A549 treated with dexamethasone at 1 μM for 4 hours (cell line): ENCODE measurements at places on chromosomes 6 and 20. TPM values are rescaled to one million over a fixed set of nuclear protein-coding genes. Genes with fewer than 3 reads are reported as not detected.

Gene GABRR1
- not detected in 5 replicates for total RNA-seq

Gene C6orf163
- total RNA-seq = 0.09 to 0.32 TPM (median 0.22 TPM) in 5 replicates

Gene HEY2
- 0.04 to 0.05 TPM in 2 of 5 replicates, not detected in the others for total RNA-seq

Gene ABT1
- total RNA-seq = 12.7 to 14.1 TPM (median 12.8 TPM) in 5 replicates

Gene CYP24A1
- total RNA-seq = 41.9 to 75.1 TPM (median 65.6 TPM) in 5 replicates

Gene GGTLC1
- not detected in 5 replicates for total RNA-seq

Gene CLVS2
- 0.07 to 0.27 TPM (median 0.20 TPM) in 5 replicates for total RNA-seq

Gene SLC17A3
- total RNA-seq = 0.86 to 1.3 TPM (median 1.1 TPM) in 5 replicates

Gene HLA-DMB
- total RNA-seq = 1.4 to 1.9 TPM (median 1.7 TPM) in 5 replicates

Gene XKR7
- total RNA-seq = 0.01 TPM in 2 of 5 replicates, not detected in the others

Gene ME1
- 37.5 to 43.4 TPM (median 39.0 TPM) in 5 replicates for total RNA-seq

Gene METTL24
- not detected in 5 replicates for total RNA-seq

Gene ULBP3
- 2.7 to 5.5 TPM (median 5.2 TPM) in 5 replicates for total RNA-seq

Gene GSS
- total RNA-seq = 53.7 to 54.9 TPM (median 54.2 TPM) in 5 replicates

Gene SLC26A8
- 0.02 TPM in 1 of 5 replicates, not detected in the others for total RNA-seq

Gene LY6G6C
- total RNA-seq = 0.08 to 0.12 TPM in 2 of 5 replicates, not detected in the others
